ENCODE measurements at places on chromosomes 6 and 20.

- no peak for DNase-seq
Observed at GRCh38 chr6:4740032-4740431, 36.2 kb upstream of the CDYL start.

GRCh38 chr6:11218538-11219399 is 13.7 kb downstream of the NEDD9 start:
- no peak for DNase-seq

DNA sequence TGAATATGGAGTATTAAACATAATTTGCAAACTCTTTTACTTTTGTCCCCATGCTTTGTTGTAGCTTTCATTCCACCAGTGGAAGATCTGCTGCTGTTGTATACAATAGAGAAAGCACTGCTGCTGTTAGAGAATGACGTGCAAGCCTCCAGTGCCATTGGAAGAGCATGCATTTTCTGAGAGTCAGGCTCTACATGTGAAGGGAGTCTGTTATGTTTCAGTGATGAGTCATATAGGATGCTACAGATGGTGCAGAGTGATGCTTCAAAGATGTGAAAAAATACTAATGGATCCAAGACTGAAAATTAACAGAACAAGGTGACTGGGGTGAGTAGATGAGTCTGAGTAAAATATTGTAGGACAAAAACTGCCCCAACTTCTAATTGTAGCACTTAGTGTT is 22.4 kb upstream of the BACH2 start:
- no peak for DNase-seq

DNA sequence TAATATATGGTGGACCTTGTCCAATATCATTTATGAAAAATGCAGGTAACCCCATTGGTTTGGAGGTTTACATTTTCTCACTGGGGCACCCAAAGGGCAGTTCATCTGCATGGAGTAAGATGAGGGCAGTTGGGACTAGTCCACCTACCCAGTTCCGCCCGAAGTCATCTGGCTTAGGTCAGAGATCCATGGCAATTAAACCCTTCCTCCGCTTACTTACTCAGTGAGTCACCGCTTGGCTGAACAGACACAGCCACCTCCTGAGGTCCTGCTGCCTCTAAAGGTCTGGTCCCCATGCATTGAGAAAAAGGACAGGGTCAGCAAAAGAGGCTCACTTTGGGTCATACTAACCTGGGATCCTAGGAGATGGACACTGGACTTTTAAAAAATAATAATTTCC is 102.9 kb upstream of the PRL start:
- no peak for DNase-seq

GRCh38 chr20:61806995-61807394 is 258.7 kb downstream of the TAF4 start:
- no peak for DNase-seq
